ENCODE measurements at places on chromosomes 16 and 17.

GRCh38 chr17:72382971-72383722 lies 262.3 kb downstream of the SOX9 start:
- DNase-seq: no peak

GRCh38 chr16:24523569-24523968 lies 15.8 kb upstream of the RBBP6 start:
- no peak for DNase-seq

DNA sequence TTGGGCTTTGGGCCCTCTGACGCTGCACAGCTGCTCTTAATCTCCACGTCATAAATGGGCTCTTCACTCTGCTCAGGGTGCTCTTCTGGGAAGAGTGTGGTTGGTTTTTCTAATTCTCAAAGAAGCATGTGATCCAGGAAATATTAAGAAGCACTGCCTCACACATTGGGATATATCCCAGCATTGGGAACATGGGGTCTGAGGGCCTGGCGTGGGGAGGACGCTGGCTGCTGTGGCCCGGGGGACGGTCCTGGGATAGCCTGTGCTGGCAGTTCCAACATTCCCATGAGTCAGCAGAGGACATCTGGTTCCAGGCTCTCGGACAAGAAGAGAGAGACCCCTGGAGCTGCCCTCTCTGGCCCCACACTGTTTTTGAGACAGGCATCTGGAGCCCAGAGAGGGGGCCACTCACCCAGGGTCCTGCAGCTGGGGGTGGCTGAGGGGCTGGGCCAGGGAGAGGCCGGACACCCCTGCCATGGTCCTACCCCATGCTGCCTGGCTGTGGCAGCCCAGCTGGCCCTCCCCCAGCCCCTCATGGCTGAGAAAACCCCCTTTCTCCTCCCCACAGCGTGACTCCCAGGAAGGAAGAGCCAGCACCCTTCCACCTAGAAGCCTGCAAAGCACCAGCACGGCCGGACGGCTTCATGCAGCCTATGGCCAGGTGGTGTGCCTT lies 58.8 kb downstream of the NT5M start:
- no peak for DNase-seq

- DNase-seq: no peak
Observed at GRCh38 chr16:29926711-29927052, 656 bp upstream of the KCTD13 start.

- no peak for DNase-seq
Observed at GRCh38 chr16:55154956-55155355, 169.0 kb upstream of the IRX6 start.

- DNase-seq: no peak
Observed at GRCh38 chr16:11400076-11400475, 54.8 kb downstream of the RMI2 start.

DNA sequence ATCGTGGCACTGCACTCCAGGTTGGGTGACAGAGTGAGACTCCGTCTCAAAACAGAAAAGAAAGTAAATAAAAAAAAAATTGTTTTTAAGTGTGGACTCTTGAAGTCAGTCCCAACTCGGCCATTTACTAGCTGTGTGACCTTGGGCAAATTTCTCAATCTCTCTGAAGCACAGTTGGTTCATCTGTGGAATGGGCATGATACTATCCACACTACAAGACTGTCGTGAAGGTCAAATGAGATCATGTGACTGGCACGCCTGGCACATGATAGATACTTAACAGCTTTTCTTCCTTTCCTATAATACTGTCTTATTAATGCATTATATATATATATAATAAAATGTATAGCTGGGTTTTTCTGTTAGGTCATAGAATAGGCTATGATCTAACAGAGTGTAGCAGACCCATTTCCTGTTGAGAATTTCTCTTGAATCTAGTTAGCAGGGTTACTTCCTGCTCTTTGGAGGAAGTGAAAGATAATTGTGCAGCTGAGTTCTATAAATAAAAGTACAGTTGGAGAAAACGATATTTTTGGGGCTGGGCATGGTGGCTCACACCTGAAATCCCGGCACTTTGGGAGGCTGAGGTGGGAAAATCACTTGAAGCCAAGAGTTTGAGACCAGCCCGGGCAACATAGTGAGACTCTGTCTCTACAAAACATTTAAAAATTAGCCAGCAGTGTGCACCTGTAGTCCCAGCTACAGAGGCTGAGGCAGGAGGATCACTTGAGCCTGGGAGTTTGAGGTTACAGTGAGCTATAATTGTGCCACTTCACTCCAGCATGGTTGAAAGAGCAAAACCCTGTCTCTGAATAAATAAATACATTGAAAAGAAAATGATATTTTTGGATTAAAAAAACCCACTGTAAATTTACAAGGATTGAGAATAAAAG lies 7.3 kb downstream of the MILR1 start:
- no peak for DNase-seq
